Lower lobe of right lung (tissue), 2 donors: ENCODE measurements at places on chromosomes 6 and 20. TPM values are rescaled to one million over a fixed set of nuclear protein-coding genes. Genes with fewer than 3 reads are reported as not detected.

GRCh38 chr6:165599596-165600487 lies 63.2 kb downstream of the PDE10A start:
- H3K27me3 ChIP-seq, result no peaks in the 10 kb centered on the region
- no peak overlapping the region for H3K27ac ChIP-seq
- H3K4me3 ChIP-seq, result no peak overlapping the region
- no peaks in the 10 kb centered on the region for H3K4me1 ChIP-seq
- no peaks in the 10 kb centered on the region for H3K36me3 ChIP-seq

DNA sequence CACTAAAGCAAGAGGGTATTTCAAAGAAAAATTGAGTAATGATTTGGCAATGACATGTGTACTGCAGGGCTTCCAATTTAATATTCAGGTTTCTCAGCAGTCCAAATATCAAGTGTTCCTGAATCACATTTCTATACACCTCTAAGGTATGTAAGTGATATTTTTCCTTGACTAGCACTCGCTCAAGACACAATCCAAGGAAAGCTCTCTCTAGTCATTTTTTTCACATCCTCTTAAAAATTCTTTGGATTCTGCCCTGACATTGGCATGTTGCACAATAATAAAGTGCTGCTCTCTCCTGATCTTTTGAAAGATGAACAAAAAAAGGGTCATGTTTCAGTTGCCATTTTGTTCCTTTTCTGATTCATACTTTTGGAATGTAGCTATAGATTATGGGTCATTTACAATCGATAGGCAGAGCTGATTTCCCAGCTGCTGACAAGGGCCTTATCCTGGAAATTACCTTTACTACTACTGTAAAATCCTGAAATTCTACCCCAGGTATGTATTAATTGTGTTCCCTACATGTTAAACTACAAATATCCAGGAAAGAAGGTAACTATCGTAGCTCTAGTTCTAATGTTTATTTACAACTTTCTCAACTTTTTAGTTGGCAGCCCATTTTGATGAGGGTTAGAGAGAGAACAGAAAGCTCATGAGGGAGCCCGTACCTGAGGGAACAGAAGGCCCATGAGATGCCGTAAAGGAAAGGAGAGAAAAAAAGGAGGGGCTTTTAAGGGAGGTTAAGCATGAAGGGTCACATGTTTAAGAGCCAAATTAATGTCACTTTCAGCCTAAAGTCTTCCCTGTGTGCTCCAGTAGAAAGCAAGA lies 22.2 kb upstream of the ADGRG6 start:
- no peaks in the 10 kb centered on the region for H3K4me1 ChIP-seq
- H3K27ac ChIP-seq, result no peak overlapping the region
- H3K36me3 ChIP-seq, result no peaks in the 10 kb centered on the region
- no peaks in the 10 kb centered on the region for H3K27me3 ChIP-seq
- no peak for DNase-seq

- no peak for DNase-seq
- H3K27ac ChIP-seq, result peak overlapping the region; percentile 66
- no peaks in the 10 kb centered on the region for H3K27me3 ChIP-seq
- peak overlapping the region; percentile 23 for H3K4me3 ChIP-seq
- H3K4me1 ChIP-seq, result peaks cover 21% of the 10 kb centered on the region
Measured at GRCh38 chr6:136737871-136738691, 54.2 kb downstream of the MAP3K5 start.

DNA sequence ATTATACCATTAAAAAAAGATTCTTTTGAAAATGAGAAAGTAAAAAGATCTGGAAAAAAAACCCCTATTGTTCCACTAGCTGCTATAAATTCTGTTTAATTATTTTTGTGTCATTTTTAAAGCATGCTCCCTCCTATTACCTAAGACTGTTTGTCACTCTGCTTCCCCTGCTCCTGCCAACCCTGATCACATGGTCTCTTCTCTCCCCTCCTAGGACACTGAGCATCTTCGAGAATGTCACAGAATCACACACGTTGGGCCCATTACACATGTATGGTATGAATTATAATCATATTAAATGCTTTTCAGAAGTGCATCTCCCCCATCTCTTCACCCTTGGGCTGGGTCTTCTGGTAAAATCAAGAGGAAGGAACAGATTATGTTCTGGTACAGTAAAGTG lies 6.2 kb downstream of the SNAP91 start:
- no peaks in the 10 kb centered on the region for H3K36me3 ChIP-seq
- peaks cover 16% of the 10 kb centered on the region for H3K27me3 ChIP-seq
- H3K27ac ChIP-seq, result no peak overlapping the region
- H3K4me1 ChIP-seq, result no peaks in the 10 kb centered on the region

GRCh38 chr20:57403216-57403615 lies 12.0 kb downstream of the RBM38 start:
- peaks cover 24% of the 10 kb centered on the region for H3K4me1 ChIP-seq
- H3K4me3 ChIP-seq, result no peak overlapping the region
- no peak overlapping the region for H3K27ac ChIP-seq
- DNase-seq, result peak; percentile 35
- H3K27me3 ChIP-seq, result no peaks in the 10 kb centered on the region

Gene BCAS4
- 3.9 TPM for total RNA-seq

Gene NHLRC1
- total RNA-seq, result 2.4 TPM

DNA sequence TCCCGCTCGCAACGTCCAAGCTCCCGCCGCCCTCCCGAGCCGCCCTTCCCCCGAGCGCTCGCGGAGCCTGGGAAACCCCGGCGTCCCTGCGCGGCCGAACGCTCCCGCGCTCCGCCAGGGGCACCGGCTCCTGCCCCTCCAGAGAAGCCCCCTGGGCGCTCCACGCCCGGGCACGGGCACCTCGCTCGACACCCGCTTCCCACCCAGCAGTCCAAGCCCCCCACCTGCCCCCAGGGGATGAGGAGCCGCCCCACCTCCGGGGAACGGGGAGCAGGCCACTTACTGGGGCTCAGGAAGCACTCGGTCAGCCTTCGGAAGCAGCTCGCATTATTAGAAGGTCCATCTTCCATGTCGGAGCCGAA lies 1.4 kb downstream of the PDE10A start:
- peaks cover 67% of the 10 kb centered on the region for H3K27me3 ChIP-seq
- H3K27ac ChIP-seq, result no peak overlapping the region
- no peak for DNase-seq
- H3K4me3 ChIP-seq, result peak overlapping the region; percentile 56
- peaks cover 30% of the 10 kb centered on the region for H3K4me1 ChIP-seq

DNA sequence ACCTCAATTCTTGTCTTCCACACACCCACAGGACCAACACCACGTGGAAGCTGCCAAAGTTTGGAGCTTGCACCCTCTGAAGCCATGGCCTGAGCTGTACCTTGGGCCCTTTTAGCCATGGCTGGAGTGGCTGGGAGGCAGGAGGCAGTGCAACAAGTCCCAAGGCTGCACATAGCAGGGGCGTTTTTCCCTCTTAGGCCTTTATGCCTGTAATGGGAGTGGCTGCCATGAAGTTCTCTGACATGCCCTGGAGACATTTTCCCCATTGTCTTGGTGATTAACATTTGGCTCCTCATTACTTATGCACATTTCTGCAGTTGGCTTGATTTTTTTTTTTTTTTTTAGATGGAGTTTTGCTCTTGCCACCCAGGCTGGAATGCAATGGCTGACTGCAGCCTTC lies 44.4 kb upstream of the SLC22A3 start:
- H3K4me1 ChIP-seq, result no peaks in the 10 kb centered on the region
- no peak for DNase-seq
- H3K36me3 ChIP-seq, result no peaks in the 10 kb centered on the region
- no peak overlapping the region for H3K27ac ChIP-seq
- H3K27me3 ChIP-seq, result no peaks in the 10 kb centered on the region
- no peak overlapping the region for H3K4me3 ChIP-seq

- H3K36me3 ChIP-seq, result no peaks in the 10 kb centered on the region
- no peak overlapping the region for H3K27ac ChIP-seq
- no peak for DNase-seq
- no peak overlapping the region for H3K4me3 ChIP-seq
Measured at GRCh38 chr6:151111670-151112069, 128.1 kb upstream of the AKAP12 start.

Gene LST1
- 127 TPM for total RNA-seq

Gene KIFC1
- total RNA-seq, result 2.7 TPM

Gene GTF2H4
- total RNA-seq, result 37.1 TPM

Gene CALHM4
- total RNA-seq, result not detected

DNA sequence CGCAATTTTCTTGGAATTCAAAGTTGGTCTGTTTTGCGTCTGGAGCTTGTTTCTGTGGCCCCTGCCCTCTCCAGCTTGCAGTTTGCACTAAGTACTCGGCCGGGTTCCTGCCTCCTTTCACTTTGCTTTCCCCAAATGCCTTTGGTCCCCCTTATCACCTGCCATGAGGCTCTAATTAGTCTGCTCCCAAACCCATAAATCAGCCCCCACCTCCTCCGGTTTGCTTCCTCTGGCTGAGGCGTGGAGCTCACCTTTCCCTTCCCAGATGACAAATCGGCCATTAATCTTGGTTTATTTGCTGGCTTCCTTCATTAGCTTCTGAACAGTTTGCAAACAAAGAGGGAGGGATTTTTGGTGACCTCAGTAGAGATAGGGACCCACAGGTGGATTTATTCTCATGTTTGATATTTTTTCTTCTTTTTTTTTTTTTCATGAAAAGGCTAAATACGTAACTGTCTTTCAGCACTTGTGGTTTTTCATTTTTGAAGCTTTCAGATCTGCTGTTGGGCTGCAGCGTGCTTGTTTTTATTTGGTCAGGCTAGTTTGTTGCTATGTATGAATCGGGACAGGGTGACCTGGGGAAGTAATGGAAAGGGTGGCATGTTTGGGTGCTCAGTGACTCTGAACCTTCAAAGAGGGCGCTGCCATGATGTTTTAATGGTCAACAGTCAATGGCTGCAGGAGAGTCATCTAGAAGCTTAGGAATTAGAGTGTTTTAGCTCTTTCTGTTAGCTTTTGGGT lies 121.7 kb upstream of the JAG1 start:
- no peaks in the 10 kb centered on the region for H3K4me1 ChIP-seq
- DNase-seq, result no peak
- no peaks in the 10 kb centered on the region for H3K36me3 ChIP-seq
- H3K4me3 ChIP-seq, result no peak overlapping the region
- no peak overlapping the region for H3K27ac ChIP-seq

- no peaks in the 10 kb centered on the region for H3K27me3 ChIP-seq
- H3K27ac ChIP-seq, result no peak overlapping the region
- peaks cover 34% of the 10 kb centered on the region for H3K4me1 ChIP-seq
- no peak overlapping the region for H3K4me3 ChIP-seq
- no peaks in the 10 kb centered on the region for H3K36me3 ChIP-seq
Measured at GRCh38 chr6:142886431-142887170, 58.4 kb downstream of the HIVEP2 start.

Gene EYA4
- total RNA-seq, result 2.6 TPM

Gene GATA5
- total RNA-seq, result 1.8 TPM

Gene LAMA5
- 282 TPM for total RNA-seq

DNA sequence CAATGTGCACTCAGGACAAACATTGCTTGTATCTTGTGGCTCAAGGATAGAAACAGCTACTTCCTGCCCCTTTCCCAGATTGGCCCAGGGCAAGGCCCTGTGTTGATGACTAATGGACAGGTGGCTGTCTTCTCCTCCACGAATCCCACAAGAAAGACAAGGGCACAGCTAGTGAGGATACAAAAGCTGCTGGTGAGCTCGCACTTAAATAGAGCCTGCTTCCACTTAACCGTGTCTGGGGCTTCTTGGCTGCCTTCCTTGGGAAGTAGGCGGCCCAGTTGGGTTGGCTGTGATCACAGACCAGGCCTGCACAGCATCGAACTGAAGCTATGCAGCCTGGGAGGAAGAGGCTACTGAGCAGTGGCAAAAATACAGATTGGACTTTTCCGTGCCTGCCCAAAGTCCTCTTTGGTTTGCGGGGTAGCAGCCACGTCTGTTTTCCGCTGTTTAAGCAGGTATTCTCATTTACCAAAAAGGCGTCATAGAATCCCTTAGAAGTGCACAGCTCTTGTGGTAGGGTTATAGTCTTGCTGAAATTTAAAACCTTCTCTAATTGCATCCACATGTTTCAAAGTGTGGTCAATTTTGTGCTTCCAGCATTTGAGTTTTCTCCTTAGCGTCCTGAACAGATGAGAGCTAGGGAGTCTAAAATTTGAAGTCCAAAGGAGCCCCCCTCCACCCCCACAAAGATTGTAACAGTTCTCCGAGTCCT lies 23.0 kb upstream of the NAA20 start:
- peaks cover 76% of the 10 kb centered on the region for H3K4me1 ChIP-seq
- no peaks in the 10 kb centered on the region for H3K27me3 ChIP-seq
- DNase-seq, result no peak
- no peak overlapping the region for H3K4me3 ChIP-seq
- peaks cover 92% of the 10 kb centered on the region for H3K36me3 ChIP-seq
- H3K27ac ChIP-seq, result peak overlapping the region; percentile 46

GRCh38 chr6:89887452-89888137 lies 6.7 kb upstream of the GJA10 start:
- H3K36me3 ChIP-seq, result no peaks in the 10 kb centered on the region
- H3K27me3 ChIP-seq, result peaks cover 44% of the 10 kb centered on the region
- H3K4me3 ChIP-seq, result no peak overlapping the region
- H3K4me1 ChIP-seq, result peaks cover 4% of the 10 kb centered on the region
- DNase-seq, result no peak
- no peak overlapping the region for H3K27ac ChIP-seq

DNA sequence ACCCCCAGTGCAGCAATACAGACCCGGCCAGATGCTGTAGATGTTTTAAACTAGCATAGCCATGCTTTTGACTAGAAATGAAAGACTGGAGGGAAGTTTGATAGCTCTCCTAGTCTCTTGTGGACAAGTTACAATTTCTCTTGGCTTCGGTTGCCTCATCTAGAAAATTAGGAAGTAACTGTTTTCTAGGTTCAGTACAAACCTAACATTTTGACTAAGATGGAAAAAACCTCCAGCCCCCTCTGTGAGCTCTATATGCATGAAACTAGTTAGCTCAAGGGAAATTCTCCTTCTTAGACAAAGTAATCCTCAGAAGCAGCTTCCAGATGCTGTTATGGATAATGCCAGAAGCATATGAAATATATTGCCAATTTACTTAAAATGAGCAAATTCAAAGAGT lies 86.6 kb downstream of the RNF144B start:
- no peak overlapping the region for H3K4me3 ChIP-seq
- no peak for DNase-seq
- peaks cover 2% of the 10 kb centered on the region for H3K36me3 ChIP-seq

- no peaks in the 10 kb centered on the region for H3K27me3 ChIP-seq
- no peaks in the 10 kb centered on the region for H3K36me3 ChIP-seq
- H3K4me1 ChIP-seq, result peaks cover 3% of the 10 kb centered on the region
- no peak overlapping the region for H3K27ac ChIP-seq
Measured at GRCh38 chr6:6707143-6707542, 118.6 kb downstream of the LY86 start.

DNA sequence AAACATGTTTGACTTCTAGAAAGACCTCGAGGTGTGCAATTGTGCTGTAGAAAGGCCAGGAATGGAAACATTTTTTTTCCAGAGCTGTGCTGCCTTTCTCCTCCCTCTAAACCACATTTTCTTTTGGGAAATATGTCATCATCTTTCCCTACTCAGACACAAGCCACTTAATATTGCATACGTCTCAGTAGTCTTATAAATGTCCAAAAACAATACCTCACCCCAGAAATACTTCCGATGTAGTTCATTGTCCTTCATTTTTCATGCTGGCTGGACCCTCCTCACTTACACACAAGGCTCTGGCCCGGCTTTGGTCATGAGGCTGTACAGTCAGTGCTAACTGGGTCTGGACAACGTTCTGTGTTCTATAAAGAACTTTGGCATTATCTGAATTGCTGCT lies 126.4 kb downstream of the SCML4 start:
- no peaks in the 10 kb centered on the region for H3K4me1 ChIP-seq
- no peak overlapping the region for H3K4me3 ChIP-seq
- DNase-seq, result no peak
- no peaks in the 10 kb centered on the region for H3K36me3 ChIP-seq

Gene KCNK17
- total RNA-seq, result 5.5 TPM

GRCh38 chr6:134299236-134299635 lies 18.7 kb downstream of the SGK1 start:
- H3K27ac ChIP-seq, result no peak overlapping the region
- H3K27me3 ChIP-seq, result no peaks in the 10 kb centered on the region
- H3K4me1 ChIP-seq, result peaks cover 7% of the 10 kb centered on the region
- DNase-seq, result no peak
- no peaks in the 10 kb centered on the region for H3K36me3 ChIP-seq
- H3K4me3 ChIP-seq, result no peak overlapping the region
